ENCODE measurements at places on chromosomes 2 and 18.

DNA sequence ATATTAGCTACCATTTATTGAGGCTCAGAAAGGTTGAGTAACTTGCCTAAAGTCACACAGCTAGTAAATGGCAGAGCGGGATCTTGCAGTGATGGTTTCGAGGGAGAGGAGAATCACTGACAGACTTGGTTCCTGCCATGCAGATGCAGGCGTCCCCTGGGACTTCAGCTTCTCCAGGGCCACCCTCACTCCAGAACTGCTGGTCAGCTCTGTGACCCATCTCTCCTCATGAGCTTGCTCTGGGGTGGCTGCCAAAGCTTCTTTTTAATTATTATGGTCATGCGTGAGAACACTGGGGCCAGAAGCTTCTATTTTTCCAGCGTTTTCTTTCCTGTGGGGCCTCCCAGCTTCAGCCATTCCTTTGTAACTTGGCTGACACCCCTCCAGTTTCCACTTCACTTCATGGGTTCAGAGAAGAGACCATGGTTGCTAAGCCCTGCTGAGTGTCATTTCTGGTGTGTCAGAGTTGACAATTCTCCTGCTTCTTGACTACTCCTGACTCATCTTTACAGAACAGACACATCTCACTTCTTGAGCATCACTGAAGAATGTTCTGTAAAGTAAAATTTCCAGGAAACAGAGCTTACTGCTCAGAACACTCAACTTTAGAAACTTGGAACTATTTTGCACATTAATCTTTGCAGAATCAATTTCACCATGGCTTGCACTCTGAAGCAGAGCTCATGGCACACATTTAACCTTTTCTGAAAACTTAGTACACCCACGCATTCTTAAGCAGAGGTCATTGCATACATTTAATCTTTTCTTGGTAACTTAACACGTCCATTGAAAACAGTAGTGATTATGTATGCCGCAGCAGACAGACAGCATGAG, 70.4 kb downstream of the IL1R2 start:
- no peak for DNase-seq

- no peak for DNase-seq
These were observed 15.1 kb upstream of the EML4 start for GRCh38 chr2:42153944-42154581.

DNA sequence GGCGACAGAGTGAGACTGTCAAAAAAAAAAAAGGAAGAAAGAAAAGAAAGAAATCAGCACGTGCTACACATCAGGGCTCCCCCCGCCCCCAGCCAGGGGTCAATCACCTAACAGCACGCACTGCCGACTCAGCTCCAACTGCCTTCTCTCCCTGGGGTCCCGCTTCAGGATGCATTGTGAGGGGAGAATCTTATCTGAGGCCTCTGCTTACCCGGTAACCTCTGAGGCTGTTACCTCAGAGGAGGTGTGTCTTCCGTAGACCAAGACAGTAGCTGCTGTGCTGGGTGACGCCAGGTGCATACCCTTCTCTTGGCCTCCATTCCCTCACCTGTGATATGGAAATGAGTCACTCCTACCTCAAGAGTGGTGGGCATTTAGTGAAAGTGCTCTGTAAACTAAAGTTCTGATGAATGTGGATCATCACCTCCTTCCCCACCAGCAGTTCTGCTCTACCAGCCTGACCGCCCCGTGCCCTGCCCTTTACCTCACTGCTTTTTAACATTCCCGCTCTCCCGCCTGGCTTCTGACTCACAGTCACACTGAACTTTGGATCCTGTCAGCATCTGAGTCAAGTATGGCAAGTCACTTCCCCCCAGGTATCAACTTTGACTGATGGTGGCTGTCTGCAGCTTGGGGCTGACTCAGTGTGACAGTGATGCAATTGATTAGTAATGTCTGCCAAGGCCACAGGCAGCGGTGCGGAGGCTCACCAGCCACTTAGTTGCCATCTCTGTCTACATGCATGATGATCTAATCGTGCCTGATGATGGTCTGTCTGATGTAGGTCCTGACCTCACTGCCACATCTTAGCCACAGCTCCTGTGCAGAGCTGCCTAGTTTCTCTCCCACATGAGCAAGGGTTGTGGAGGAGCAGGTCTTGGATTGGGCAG, 20.1 kb downstream of the ARID5A start:
- DNase-seq, result no peak

- no peak for DNase-seq
These were observed 17.2 kb downstream of the LNPK start for GRCh38 chr2:175984846-175985245.

DNA sequence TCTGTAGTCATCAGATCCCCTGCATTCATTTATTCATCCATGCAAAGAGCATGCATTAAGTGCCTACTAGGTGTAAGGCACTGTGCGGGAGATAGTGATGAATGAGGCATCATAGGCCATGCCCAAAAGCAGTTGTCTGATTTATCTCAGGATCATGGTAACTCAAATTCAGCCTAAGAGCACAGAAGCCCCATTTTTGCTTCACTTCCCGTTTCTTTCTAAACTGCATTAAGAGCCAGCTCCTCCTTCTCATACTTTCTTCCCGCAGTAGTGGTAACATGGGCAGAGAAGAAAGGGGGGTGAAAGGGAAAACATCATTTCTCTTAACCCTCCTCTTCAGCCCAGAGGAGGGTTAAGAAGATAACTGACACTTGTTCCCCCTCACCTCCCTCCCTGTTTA, 2.9 kb downstream of the GPR45 start:
- no peak for DNase-seq

DNA sequence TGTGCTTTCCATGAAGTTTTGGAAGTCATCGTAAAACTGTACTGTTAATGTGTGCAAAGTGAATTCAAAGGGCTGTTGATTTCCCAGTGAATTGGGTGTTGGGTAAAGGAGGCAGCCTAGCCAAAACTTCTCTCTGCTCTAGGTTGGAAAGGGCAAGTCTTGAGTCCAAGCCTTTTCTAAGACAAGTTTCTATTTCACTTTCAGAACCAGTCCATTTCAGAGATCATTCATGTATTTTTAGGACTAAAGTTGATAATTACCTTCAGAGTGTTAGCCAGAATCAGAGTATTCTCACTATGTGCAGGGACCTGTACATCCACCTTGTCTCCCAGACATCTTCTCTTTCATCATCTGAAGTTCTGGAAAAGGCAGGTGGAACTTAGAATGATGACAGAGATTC, 636.1 kb upstream of the KLHL29 start:
- DNase-seq, result no peak

DNA sequence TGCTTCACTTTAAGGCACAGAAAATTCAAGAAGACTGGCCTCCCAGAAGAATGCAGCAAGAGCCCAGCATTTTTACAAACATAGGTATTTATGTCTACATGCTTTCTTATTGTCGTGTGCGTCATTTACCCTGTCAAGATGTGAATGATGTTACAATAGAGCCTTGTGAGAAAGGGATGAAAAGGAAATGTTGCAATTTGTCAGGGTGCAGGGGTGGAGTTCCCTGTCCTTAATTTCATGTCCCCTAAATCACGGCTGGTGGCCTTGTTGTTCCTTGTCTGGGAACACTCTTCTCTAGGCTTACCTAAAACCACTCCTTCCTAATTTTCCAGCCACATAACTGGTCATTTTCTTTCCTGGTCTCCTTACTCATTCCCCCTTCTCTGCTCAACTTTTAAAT, 194.2 kb downstream of the TXNL1 start:
- no peak for DNase-seq

- DNase-seq, result no peak
These were observed 403.0 kb downstream of the NBAS start for GRCh38 chr2:15158100-15158499.

GRCh38 chr2:214217136-214217535, 193.7 kb upstream of the VWC2L start:
- no peak for DNase-seq

GRCh38 chr2:222902660-222903059, 41.8 kb downstream of the ACSL3 start:
- no peak for DNase-seq

DNA sequence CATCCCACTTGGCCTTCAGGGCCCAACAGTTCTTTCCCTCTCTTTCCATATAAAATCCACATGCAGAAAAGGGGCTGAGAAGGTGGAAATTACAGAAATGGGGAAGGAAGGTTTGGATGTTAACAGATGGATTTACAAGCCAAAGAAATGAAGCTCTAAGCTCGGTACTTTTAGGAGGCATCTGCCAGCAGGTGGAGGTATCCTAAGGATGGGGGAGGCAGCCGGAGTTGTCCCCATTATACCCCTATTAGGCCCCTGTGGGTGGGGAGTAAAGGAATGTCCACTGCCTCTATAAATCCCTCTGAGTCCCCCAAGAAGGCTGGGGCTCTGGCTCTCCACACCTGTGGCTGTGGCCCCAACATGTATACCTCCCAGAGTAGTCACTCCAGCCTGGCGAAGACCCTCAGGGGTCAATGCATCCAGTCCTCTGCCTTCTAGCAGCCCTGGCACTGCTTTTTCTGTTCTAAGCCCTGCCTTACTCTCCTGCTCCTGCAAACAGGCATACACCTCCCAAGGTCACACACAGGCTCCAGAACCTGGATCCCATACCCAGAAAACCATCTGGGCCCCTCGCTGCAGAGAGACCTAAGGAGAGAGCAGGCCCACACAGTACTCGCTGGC, 1.2 kb downstream of the FBXO41 start:
- no peak for DNase-seq

DNA sequence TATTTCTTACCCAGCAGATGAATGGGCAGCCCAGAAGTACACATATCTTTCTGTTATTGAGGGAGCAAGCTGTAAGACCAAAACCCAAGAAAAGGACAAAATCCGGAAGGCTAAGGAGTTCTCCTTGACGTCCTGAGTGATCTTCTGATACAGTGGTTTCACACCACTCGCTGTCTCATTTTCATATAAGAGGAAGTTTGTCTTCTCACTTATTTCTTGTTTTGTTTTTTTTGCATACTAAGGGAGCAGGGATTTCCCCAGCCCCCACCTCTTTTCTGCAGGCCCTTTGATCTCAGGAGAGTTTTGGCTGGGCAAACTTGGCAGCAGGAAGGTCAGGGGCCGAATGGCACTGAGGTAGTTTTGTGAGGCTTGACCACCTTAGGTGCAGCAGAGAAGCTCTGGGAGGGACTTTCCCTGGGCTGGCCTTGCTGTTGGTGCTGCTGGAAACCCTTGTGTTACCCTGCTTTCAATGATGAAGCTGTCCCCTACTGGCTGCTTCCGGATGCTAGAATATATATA, 13.3 kb downstream of the CHRNA1 start:
- DNase-seq, result no peak

GRCh38 chr2:31318361-31319336, 84.7 kb downstream of the EHD3 start:
- no peak for DNase-seq

DNA sequence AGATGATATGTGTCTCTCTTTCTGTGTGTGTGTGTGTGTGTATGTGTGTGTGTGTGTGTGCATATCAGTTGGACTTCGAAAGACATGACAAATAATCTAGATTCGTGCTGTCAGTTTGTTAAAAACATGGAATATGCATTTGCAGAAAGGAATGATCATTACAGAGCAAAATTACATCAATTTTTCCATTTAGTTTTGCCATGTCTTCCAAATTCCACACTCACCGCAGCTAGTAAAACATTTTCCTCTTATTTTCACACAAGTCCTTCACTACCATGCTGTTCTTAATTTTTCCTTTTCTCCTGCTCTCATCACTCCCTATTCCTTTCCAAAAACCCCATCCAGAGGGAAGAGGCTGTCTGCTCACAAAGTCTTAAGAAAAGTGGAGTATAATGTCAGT, 1191.4 kb upstream of the SLC39A10 start:
- DNase-seq, result no peak

- DNase-seq, result no peak
These were observed 104.4 kb downstream of the TANC1 start for GRCh38 chr2:159072795-159073194.

GRCh38 chr18:10514082-10514481, 11.7 kb upstream of the NAPG start:
- DNase-seq, result no peak

DNA sequence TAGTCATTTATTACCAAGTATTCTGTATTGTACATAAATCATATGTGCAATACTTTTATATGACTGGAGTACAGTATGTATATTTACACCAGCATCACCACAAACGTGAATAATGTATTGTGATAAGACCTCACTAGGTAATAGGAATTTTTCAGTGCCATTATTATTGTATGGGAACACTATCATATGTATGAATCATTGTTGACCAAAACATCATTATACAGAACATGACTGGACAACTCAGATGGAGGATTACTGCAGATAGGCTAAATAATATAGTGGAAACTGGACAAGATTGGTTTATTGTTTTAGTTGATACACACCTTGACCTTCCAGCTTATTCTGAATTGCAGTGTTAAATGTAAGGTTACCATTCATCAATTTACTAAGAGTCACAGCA, 33.4 kb downstream of the VAPA start:
- DNase-seq, result no peak

DNA sequence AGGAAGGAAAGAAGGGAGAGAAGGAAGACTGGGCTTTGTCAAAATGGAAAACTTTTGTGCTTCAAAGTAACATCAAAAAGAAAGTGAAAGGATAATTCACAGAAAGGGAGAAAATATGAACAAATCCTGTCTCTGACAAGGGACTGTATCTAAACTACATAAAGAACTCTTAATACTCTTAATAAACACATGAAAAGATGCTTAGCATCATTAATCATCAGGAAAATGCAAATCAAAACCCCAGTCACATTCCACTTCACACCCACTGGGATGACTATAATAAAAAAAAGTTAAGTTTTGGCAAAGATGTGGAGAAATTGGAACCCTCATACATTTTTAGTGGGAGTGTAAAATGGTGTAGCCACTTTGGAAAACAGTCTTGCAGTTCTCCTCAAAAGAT, 11.8 kb upstream of the ZFP36L2 start:
- no peak for DNase-seq

DNA sequence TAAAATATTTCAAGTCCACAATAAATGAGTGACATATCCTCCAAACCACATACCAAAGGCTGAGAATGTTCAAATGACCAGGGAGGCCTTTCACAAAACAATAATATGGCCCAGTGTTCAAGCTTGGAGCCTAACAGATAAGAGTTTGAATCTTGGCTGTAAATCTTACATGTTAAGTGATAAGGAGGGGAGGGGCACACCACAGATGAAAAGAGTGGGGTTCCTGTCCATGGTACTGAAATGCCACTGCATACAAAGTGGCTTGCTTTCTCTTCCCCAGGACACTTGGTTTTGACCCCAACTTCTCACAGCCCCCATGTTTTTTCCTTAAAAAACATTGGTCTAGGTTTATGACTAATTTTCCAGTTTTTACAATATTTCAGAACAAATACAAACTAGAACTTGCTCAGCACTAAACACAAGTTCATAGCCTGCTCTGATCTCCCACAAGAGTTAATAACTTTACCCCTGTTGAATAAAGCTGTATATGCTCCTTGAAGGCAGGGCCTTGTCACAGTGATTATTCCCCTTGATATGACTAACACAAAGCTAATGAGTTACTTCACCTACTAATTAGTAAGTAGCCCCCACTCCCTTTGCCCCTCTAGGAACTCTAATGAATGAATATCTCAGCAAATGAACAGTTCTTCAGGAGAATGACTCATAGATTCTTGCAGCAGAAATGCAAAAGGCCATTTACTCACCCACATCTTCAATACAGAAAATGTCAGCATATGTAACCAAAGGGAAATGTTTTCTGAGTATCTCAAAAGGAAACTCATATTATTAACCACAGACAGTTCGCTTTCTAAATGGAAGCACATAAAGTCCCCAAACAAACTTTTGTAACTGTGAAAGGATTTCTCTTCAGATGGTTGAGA, 142.2 kb downstream of the SATB2 start:
- DNase-seq, result no peak
